Epithelial cell of proximal tubule (primary cell): ENCODE measurements at places on chromosomes 13 and 19.
A peak's percentile ranks its signal among the peaks of the same experiment; 100 is the strongest.

DNA sequence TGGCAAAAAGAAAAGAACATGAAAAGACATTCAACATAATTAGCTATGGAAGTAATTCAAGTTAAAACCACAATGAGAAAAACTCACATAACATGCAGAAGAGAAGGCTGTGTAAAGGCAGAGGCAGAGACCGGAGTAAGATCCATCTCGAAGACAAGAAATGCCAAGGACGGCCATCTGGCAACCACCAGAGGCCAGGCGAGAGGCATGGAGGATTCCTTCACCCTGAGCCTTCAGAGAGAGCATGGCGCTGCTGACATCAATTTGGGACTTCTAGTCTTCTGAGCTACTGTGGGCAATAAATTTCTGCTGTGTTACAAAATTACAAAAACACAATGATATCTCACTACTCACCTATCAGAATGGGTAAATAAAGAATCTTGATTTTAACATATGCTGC lies 381.0 kb downstream of the TSHZ3 start:
- DNase-seq, result no peak

GRCh38 chr13:79810669-79811068 lies 329.7 kb downstream of the NDFIP2 start:
- peak; percentile 19 for DNase-seq

DNA sequence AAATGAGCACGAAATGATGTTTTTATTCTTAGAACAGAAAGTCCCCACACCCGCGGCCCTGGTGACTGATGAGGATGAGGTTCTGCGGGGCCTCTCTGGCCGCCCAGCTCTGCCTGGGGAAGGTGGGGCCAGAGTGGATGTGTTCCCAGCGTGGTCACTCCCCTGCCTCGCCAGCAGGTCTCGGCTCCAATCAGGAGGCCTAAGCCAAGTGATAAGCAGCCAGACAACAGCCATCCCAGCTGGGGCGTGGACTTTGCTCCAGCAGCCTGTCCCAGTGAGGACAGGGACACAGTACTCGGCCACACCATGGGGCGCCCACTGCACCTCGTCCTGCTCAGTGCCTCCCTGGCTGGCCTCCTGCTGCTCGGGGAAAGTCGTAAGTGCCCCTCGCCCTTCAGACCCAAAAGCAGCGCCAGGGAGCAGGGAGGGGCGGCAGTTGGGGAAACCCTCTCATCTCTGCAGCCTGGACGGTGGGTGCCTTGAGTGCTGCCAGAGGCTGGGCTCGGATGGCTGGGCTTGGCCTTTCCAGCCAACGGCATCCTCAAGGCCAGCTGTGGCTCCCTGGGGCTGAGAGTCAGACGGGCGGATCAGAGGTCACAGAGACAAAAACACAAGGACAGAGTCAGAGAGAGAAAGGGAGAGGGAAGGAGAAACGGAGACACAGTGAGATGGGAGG lies at the start of gene F10:
Gene F10, plus strand, starts transcription at position 250 of the 676 bp plus-strand sequence. Its CDS starts 57 bp downstream, at position 307.
- no peak for DNase-seq

DNA sequence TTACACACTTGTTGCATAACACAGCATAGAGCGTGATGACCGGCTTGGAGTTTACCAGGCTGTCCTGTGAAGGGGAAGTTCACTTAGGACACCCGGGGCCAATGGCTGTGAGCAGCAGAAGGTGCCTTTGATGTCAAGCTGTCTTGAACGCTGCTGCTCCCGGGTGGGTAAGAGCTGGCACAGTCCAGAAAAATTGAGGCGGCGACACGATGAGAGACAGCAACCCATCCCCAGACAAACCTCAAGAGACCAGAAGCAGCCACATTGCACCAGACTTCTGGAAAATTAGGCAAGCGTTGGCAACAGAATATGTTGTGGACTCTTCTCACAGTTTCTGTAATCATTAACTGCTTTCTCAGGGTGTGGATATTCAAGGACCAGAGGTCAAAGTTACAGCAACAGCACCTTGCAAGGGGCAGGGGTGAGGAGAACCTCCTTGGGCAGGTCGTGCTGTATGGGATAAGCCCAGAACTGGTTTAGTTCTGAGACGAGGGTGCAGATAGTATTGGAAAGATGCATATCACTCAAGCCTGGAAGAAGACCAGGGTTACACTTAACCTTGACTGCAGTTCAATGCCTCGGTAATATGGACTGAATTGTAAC lies 10.1 kb downstream of the NFILZ start:
- no peak for DNase-seq

GRCh38 chr13:79501538-79502232 lies 20.7 kb downstream of the NDFIP2 start:
- no peak for DNase-seq

DNA sequence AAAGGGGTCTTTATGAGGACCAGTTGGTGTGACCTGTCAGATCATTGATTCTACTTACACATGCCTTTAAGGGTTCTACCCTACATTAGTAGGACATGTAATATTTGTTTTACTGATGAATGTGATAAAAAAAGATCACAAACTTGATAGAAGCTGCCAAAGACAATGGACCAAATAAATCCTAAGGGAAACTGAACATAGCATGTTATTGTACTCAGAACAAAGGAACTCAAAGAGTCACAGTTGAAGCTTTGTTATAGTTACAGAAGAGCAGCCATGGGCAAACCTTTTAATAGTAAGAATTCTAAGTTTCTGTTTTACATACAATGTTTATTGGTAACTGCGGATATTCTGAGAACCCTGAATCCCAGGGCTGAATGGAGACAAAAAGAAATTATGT lies 780.1 kb downstream of the SLITRK6 start:
- DNase-seq, result no peak
